Left cardiac atrium (tissue), 4 donors: ENCODE measurements at places on chromosomes 16 and 17.

DNA sequence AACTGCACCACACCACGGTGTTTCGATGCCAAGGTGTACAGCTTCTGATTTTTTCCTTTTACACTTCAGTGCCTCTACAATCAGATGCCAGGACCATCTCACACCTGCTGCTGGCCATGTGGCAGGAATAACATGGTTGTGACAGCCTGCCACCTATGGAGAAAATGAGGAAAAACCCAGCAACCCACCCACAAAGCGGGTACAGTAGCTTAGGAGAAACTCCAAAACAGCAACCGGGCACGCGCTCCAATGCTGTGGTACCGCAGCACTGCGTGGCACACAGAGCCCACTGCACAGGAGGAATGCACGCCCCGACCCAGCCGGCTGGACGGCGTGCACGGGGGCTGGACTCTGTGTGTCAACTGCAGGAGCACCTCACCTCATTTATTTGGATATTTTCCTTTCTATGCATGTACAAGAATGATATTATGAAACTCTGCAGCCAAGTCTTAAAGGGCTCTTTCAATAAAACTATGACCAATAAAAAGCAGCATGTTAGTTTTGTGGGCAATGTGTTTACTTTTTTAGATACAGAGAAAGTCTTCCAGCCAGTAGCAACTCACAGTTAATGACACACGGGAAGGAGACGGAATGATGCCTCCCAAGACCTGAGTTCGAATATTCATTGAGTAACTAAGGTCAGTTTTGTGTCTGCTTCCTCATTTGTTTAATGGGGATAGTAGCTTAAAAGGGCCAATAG, 45.9 kb downstream of the MAP1LC3B start:
- no peak for DNase-seq

DNA sequence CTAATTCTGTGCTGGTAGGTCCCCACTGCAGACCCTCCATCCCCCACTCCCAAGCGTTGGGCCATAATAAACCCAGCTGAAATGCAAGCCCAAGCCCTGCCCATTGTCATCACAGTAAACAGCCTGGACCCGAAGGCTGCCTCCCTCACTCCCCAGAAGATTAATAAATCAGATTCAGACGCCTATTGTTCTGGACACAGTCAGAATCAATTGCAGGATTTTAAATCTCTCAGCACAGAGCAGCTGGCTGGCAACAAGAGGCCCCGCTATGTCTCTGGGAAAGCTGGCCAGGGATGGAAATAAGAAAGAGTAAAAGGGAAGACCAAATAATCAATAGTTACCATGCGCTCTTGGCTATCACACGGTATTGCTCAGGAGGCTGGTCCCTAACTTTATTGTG, 93.9 kb downstream of the C17orf67 start:
- DNase-seq = no peak

DNA sequence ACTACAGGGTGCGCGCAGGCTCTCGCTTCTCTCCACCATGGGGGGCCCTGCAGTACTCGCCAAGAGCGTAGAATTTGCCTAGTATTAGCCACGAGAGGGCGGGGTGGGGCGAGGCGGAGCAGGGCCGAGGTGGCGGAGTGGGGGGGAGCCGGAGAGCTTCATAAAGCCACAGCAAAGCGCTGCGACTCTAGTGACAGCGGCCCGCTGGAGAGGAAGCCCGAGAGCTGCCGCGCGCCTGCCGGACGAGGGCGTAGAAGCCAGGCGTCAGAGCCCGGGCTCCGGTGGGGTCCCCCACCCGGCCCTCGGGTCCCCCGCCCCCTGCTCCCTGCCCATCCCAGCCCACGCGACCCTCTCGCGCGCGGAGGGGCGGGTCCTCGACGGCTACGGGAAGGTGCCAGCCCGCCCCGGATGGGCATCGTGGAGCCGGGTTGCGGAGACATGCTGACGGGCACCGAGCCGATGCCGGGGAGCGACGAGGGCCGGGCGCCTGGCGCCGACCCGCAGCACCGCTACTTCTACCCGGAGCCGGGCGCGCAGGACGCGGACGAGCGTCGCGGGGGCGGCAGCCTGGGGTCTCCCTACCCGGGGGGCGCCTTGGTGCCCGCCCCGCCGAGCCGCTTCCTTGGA, at the start of gene TBX21:
Gene TBX21, plus strand, starts transcription at position 190 of the 627 bp plus-strand sequence. Its CDS starts 219 bp downstream, at position 409.
- DNase-seq = peak; percentile 70

DNA sequence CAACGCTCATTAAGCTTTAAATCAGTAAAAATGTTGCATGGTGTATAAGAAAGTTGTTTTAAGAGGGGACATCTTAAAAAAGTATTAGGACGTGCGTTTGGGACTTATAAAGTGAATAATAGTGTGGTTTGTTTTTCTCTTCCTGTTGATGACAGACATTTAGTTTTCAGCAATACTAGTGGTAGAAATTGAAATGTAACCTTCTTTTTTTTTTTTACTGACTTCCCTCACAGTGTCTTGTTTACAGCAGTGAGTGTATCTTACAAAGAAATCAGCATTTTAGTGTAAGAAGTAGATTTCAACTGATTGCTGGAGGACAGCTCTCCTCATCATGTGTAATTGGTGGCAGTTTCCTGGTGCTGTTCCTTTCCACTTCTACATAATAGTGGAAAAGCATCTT, 39.6 kb downstream of the CYLD start:
- no peak for DNase-seq

DNA sequence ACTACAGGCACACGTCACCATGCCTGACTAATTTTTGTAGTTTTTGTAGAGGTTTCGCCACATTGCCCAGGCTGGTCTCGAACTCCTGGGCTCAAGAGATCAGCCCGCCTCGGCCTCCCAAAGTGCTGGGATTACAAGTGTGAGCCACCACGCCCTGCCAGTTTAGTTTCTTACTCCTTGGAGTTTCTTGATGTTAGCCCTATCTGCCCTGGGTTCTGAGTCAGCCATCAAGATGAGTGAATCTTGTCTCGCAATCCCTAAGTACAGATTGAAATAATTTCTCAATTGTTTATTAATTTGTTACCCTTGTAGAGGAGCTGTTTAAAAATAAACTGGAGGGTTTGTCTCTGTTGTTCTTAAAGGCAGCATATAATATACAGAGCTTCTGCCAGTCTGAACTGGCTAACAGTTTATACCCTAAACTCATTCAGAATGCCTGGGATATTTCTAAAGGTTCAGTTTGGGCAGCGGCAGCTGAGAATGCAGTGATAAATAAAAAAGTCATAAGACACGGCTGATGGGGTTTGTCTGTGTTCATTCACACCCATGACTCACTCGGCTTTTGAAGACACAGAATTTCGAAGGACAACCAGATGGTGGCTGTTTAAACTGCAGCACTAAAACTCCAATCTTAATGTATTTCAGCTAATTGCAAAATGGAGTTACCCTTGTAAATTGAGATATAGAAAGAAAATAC, 39.6 kb downstream of the GPRC5B start:
- DNase-seq = no peak

DNA sequence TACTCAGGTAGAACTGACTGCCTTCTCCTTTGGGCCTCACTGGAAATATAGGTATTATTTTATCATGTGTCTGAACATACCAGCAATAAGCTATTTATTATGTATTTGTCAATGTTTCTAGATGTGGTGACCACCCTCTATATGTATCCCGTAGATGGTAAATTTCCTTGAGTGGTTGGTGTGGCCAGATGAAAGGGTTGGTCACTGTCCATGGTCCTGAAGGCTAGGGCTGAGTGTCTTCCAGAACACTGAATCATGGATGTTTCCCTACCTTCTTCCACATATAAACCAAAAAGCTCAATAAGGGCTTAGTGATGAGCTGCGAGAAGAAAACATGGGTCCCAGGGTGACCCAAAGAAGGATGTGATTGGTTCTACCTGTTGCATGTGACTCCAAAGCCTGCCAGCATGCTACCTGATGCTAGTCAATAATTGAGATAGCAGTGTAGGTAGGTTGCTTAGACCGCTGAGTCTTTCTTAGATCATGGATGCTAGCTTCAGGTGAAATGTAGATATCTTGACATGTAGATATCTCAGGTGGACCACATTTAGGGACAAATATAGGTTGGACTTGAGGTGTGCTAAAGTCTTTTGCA, 150.3 kb downstream of the ASIC2 start:
- no peak for DNase-seq

DNA sequence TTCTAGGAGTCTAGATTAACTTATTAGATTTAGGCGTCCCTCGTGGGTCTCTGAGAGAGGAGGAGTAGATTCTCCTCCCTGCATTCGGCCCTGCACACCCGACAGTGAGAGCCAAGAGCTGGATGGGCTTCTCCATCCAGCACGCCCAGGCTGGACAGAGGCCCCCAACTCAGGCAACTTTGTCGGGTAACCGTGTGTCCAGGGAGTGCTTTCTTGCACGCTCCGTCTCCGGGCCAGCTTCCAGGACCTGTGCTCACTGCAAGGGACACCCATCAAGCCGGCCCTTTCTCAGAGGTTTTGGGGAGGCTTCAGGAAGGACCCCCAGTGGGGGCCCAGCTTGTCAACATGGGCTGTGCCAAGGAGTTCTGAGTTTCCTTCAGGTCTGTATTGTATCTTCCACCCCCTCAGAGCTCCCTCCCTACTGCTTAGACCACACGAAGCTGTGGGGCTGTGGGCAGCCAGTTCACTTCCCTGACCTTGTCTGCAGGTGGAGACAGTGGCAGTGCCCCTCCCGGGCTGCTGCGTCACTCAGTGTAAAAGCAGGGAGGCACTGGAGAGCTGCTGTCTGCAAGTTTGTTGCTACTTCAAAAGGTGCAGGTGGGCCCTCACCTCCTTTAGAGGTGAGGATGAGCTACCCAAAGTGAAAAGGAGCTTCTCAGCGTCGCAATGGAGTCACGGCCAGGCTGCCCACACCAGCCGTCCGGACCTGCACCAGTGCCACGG, 24.0 kb upstream of the C16orf78 start:
- DNase-seq = no peak

GRCh38 chr17:77449908-77450741, 309.4 kb downstream of the SEC14L1 start:
- peak; percentile 85 for DNase-seq

- DNase-seq = no peak
Measured at GRCh38 chr17:65558683-65559460, 2.6 kb downstream of the AXIN2 start.
